ENCODE measurements at places on chromosomes 1 and 21.

DNA sequence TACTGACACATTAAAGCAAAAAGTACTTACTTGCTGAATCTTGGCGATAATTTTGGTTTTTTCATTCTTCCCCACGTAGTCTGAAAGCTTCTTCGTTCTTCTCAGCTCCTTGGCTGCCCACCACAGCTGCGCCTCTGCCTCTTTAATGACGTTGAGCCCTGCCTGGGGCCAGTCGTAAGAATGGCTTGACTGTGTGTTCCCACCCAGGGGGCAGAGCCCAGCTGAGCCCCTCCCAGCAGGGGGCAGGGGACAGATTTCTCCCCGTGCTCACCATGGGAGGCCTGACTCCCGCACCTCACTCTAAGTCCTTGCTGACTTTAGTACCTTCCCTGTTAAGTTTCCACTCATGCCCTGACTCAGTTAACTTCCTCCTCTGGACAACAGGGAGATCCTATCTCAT is 9.0 kb downstream of the CFAP298 start:
- no peak for DNase-seq

GRCh38 chr21:41876396-41876795 is 2.7 kb downstream of the PRDM15 start:
- DNase-seq: no peak

DNA sequence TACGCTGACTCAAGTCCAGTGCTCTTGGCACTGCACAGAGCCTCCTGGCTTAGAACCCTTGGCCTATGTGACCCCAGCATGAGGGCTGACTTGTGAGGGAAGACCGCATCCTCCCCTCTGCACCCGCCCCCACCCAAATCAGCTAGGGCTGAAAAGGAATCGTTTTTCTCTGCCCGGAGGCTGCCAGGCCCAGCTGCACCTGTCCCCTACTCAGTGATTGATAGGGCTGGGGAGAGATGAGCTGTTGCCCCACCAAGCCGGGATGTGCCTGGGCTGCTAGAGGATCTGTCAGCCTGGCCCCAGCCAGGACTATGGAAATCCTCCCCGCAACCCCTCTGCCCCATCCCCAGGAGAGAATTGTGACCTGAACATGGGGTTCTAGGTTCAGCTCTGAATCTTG is 20.6 kb downstream of the MYOG start:
- no peak for DNase-seq

- DNase-seq: no peak
Measured at GRCh38 chr1:119946724-119947123, 50.4 kb upstream of the ADAM30 start.

GRCh38 chr1:248924696-248925532 is 18.9 kb downstream of the PGBD2 start:
- peak; percentile 54 for DNase-seq

- no peak for DNase-seq
Measured at GRCh38 chr1:19644681-19645410, 735 bp downstream of the NBL1 start.

DNA sequence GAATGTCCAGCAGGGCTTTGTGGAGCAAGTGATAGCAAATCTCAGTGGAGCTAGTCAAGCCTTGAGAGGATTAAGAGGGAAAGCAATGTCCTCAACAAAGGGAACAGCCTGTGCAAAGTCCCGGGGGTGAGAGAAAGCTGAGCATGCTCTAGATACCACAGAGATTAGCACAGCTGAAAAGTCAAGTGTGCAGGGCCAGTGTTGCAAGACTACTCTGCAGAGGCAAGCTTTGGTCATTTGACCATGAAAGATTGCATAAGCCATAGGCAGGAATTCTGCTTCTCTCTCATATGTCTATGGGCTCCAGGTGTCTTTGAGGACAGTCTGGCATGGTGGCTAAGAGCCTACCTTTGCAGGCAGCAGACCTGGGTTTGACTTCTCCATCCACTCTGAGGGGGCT is 181.0 kb upstream of the JUN start:
- peak; percentile 62 for DNase-seq

Measured in NCI-H2029 (cell line).